GM12878 (cell line): ENCODE measurements at places on chromosomes 5 and 9.

DNA sequence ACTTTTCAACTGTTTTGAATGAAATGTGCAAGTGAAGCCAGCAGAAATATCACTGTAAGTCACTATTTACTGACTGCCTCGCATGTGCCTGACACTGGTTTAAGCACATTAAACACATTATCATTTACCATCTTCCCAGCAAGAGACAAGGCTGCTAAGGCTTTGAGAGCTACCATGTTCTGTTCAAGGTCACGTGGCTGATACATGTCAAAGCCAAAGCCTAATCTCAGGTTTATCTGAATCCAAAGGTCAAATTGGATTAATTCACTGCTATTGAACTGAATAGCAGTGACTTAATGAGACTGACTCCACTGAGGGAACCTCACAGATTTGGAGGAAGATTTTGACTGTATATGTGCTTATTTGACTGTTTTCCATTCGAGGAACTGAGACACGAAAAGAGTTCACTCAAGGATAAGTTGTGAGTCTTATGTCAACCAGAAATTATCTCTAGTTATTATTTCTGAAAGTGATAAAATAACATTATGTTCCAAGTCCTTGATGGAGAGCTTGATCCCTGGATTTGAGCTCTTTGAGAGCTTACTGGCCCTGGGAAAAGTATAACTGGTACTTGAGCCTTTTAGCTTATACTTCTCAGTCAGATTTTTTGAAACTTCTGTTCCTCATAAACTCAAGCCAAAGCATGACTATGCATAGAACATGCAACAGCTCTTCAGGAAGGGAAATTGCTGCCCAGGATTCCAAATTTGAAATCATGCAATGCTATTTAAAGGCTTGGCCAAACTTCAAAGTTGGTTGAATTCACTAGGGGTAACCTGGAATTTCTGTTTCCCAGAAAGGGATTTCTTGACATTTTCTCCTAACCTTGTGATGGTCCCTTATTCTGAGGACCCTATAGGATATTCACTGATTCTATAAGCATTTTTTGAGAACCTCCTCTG lies 23.4 kb upstream of the ARHGAP26 start:
- no peaks in the 10 kb centered on the region for H3K4me1 ChIP-seq
- H3K4me3 ChIP-seq, result no peak overlapping the region
- H3K36me3 ChIP-seq, result no peaks in the 10 kb centered on the region
- no peak for DNase-seq
- H3K27me3 ChIP-seq, result peaks cover 1% of the 10 kb centered on the region; the same call in 1 of the 2 replicates
- H3K27ac ChIP-seq, result no peak overlapping the region

- no peak overlapping the region for H3K4me3 ChIP-seq
- no peaks in the 10 kb centered on the region for H3K36me3 ChIP-seq
- no peaks in the 10 kb centered on the region for H3K27me3 ChIP-seq
- no peak for DNase-seq
Measured at GRCh38 chr9:76592974-76593347, 134.0 kb downstream of the GCNT1 start.

- DNase-seq, result no peak
- H3K27ac ChIP-seq, result no peak overlapping the region
- H3K36me3 ChIP-seq, result no peaks in the 10 kb centered on the region; the same call in 1 of the 2 replicates
- no peak overlapping the region for H3K4me3 ChIP-seq
Measured at GRCh38 chr5:98365126-98365525, 408.3 kb upstream of the RGMB start.

DNA sequence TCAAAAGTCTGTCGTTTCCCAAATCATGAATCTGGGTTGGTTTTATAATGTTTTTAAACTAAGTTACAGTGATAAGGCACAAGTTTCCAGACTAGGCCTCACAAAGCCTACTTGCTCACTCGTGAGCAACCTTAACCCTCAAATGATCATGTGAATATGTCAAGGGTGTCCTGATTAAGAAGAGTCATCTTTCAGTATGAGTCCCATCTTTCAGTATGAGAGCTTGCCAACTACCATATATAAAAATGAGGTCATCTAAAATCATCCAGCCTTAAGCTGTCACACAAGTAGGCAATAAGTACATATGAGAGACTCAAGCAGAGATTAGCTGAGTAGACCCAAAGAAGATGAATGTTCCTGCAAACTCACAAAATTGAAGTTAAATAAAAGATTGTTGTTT lies 668.4 kb upstream of the FAM174A start:
- H3K4me1 ChIP-seq, result no peaks in the 10 kb centered on the region
- H3K27me3 ChIP-seq, result no peaks in the 10 kb centered on the region
- DNase-seq, result no peak
- no peak overlapping the region for H3K27ac ChIP-seq

DNA sequence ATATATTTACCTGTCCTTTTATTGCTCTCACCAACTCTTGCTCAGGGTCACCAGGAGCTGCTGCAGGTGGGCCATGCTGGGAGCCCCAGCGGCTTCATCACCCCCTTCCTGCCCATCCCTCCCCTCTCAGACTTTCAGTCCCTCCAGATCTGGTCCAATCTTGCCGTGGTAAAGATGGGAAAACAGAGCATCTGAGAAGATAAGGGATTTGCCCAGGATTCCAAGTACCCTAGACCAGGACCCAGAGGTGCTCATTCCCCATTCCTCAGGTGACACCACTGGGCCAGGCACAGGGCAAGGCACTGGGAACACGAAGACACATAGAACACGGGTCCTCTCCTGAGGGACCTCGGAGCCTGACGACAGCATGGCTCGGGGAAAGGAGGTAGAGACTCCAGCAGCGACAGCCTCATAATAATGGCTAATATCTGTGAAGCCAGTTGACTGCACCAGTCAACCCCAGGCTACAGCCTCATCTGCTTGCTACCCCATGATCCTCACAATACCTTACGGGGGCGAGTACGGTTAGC lies 18.0 kb downstream of the TMOD1 start:
- H3K4me1 ChIP-seq, result peaks cover 10% of the 10 kb centered on the region; the same call in 1 of the 2 replicates
- H3K27ac ChIP-seq, result no peak overlapping the region
- H3K4me3 ChIP-seq, result no peak overlapping the region
- H3K27me3 ChIP-seq, result no peaks in the 10 kb centered on the region
- H3K36me3 ChIP-seq, result peaks cover 2% of the 10 kb centered on the region; the same call in 1 of the 2 replicates
- no peak for DNase-seq
